ENCODE measurements at places on chromosomes 5 and 9.

DNA sequence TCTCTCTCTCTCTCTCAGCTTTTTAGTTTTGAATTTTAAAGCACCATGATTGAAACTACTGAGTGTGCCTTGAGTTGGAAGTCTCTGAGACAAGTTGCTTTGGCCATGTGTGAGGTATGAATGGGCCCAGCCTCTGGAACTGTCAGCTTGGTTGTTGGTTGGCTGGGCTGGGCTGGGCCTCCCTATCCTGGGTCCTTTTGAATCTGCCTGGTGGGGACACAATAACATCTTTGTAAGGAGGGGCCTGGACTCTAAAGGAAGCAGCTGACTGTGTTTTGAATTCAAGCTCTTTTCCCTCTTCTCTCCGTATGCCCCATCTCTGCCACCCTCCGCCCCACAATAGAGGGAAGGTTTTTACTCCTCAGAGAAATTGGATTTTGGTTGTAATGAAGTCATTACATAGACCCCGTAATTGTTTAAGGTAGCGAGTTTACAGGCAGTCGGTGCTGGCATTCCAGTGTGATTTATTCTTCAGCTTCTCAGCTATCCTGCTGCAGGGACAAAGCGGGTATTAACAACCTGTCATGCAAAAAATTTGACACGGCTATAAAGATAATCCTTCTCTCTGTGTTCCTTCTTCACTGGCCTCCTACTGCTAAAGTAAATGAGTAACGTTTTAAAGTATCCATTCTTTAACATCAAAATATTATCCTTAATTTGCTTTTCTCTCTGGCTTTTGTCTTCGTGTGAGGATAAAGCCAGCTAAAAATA, 105.4 kb downstream of the DAPK1 start:
- no peaks in the 10 kb centered on the region for H3K36me3 ChIP-seq
- H3K27ac ChIP-seq: no peak overlapping the region
- peaks cover 2% of the 10 kb centered on the region for H3K4me1 ChIP-seq
- no peak overlapping the region for H3K4me3 ChIP-seq
- no peak for DNase-seq
- H3K27me3 ChIP-seq: peaks cover 19% of the 10 kb centered on the region

- DNase-seq: no peak
- no peaks in the 10 kb centered on the region for H3K27me3 ChIP-seq
- no peak overlapping the region for H3K4me3 ChIP-seq
- H3K27ac ChIP-seq: no peak overlapping the region
- H3K36me3 ChIP-seq: no peaks in the 10 kb centered on the region
Measured at GRCh38 chr5:9861666-9862256, 231.6 kb upstream of the TAS2R1 start.

DNA sequence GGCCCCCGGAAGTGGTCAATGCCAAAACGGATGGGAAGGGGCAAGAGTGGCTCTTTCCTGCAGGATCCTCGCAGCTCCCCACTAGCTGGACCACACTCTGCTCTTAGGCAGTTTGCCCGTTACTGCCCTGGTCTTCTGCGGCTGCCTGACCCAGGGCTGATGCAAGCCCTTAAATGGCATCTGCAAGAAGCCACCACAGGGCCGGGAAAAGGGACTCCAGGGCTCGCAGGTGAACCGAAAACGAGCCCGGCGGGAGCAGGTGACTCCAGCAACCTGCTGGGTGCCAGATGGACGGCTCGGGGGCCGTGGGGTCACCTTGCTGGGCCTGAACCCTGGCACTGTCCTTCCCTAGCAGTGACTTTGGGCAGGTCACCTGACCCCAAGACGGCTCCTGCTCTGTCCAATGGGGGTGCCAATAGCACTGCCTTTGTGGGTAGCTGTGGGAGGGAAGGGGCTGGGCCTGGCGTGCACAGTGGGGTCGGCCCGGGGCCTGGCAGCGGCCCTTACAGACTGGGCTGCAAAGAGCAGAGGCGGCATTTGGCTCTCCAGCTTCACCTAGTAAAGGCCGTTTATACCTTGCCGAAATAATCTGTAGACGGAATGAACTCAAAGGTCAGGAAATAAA, 1.3 kb downstream of the TMEM250 start:
- peaks cover 42% of the 10 kb centered on the region for H3K4me1 ChIP-seq
- H3K36me3 ChIP-seq: peaks cover 15% of the 10 kb centered on the region
- no peaks in the 10 kb centered on the region for H3K27me3 ChIP-seq

DNA sequence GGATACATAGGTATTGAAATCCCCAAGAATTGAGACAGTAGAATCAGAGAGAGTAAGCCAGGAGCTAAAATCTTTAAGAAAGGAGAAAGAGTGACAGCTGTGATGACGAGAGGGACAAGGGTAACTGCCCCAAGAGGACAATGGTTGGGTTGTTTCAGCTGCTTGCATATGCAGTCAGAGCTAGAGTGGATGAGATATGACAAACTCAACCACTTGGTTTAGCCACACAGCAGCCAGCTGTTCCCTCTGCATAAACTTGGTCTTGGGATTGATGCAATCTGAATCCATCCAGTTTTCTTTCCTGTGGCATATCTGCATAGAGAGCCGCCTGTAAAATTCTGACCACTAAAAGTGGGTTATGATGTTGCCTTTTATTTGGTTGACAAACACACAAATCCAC, 100.7 kb downstream of the ZNF622 start:
- H3K4me3 ChIP-seq: no peak overlapping the region
- no peak overlapping the region for H3K27ac ChIP-seq
- H3K36me3 ChIP-seq: no peaks in the 10 kb centered on the region

DNA sequence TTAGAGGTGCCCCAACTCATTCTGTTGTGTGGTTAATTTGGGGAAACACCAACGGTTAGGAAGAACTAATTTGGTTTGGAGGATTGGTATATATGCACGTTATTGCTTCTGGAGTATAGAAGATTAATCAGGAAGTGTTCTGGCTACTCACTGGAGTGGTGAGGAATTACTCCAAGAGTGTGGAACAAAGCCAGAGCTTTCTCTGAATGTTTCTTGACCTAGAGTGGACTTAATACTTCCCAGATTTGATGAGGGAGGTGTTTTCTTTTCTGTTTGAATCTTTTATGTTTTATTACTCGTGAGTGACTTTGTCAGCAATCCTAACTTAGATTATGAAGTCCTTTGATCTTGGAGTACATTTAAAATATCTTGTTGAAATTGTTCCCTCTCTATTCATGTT, 163.7 kb downstream of the MAN2A1 start:
- H3K4me3 ChIP-seq: no peak overlapping the region
- H3K27me3 ChIP-seq: no peaks in the 10 kb centered on the region
- peaks cover 62% of the 10 kb centered on the region for H3K36me3 ChIP-seq
- DNase-seq: no peak
- no peak overlapping the region for H3K27ac ChIP-seq
- H3K4me1 ChIP-seq: peaks cover 47% of the 10 kb centered on the region

- no peaks in the 10 kb centered on the region for H3K4me1 ChIP-seq
- no peaks in the 10 kb centered on the region for H3K36me3 ChIP-seq
- no peaks in the 10 kb centered on the region for H3K27me3 ChIP-seq
- no peak overlapping the region for H3K4me3 ChIP-seq
Measured at GRCh38 chr9:122334916-122335315, 35.9 kb upstream of the PTGS1 start.

All from activated CD4-positive, alpha-beta memory T cell treated with anti-CD3 and anti-CD28 coated beads, Interleukin-2, amount 10 ng/mL, durations not matched to agents 7 days and 5 days (primary cell).